Activated CD8-positive, alpha-beta memory T cell treated with anti-CD3 and anti-CD28 coated beads, Interleukin-2, amount 50 U/mL, for 48 hours (primary cell): ENCODE measurements at places on chromosomes 1 and 21.

GRCh38 chr1:110548381-110548780, 29.4 kb upstream of the KCNA10 start:
- DNase-seq, result no peak

GRCh38 chr1:117612517-117613248, 6.8 kb downstream of the TENT5C start:
- DNase-seq, result peak; percentile 39

- peak; percentile 85 for DNase-seq
Observed at GRCh38 chr1:150149271-150150132, at the start of gene PLEKHO1. TSS of gene PLEKHO1 (plus strand) at chr1:150149916. CDS start at chr1:150150258, 342 bp downstream.

DNA sequence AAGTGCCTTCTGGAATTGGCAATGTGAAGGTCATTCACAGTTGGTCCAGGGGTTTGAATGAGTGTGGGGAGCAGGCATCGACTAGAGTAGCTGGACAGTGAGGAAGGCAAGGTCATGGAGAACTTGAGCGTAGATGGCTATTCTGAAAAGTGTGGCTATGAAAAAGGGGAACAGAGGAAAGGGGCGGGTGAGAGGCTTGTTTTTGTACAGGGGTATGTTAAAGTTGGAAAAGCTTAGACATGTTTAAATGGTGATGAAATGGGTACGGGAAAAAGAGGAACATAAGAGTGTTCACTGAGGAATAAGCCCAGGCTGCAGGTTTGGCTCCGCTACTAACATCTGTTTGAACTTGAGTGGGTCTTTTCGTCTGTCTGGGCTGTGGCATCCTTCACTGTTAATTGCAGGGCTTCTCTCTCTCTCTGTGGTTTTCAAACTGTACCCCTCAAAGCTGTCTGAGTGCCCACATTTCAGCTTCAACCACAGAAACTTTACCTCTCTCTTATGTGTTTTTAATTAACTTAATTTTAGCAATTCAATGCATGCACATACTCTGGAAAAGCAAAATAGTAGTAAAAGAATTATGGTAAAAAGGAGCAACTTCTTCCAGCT, 70.8 kb upstream of the COA6 start:
- DNase-seq, result no peak

DNA sequence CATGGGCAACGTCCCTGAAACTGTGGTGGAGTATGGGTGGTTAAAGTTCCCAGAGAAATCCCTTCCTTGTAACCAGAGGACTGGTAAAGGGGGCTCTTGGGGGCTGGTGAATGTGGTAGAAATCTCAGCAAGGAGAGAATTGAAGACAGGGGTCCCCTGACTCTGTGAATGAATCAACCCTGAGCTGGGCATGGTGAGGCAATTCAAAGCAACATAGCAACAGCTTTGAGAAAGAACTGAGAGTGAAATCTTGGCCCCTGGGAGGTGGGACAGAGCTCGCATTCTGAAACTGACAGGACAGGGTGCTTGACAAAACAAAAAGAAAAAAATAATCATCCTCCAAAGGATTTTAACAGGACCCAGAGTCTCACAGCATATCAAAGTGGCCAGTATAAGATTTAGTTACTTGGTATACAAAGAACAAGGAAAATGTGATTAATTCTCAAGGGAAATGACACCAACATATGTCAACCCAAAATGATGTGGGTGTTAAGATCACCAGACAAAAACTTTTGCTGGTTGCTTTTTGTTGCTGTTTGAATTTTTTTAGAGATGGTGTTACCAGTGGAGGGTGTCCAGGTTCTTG, 11.7 kb upstream of the SUMO3 start:
- no peak for DNase-seq

- no peak for DNase-seq
Observed at GRCh38 chr21:42731264-42732032, 78.0 kb downstream of the PDE9A start.

- DNase-seq, result no peak
Observed at GRCh38 chr1:46133181-46133658, 791 bp upstream of the PIK3R3 start.

DNA sequence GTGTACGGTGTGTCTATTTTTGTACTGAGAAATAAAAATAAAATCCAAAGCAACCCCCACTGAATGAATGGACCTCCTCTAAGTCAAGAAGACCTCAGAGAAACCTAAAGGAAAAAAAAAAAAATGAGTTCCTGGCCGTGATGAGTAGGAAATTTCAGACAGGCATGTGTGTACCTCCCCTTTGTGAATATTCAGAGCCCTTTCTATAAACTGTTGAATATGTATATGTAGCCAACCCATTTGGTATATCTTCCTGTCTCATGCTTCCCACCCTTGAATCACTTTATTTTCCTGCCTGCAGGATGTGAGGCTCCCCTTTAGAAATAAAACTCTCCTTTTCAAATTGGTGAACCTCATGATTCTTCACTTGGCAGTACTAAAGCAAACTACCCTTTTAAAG, 887.8 kb upstream of the NCAM2 start:
- DNase-seq, result no peak

DNA sequence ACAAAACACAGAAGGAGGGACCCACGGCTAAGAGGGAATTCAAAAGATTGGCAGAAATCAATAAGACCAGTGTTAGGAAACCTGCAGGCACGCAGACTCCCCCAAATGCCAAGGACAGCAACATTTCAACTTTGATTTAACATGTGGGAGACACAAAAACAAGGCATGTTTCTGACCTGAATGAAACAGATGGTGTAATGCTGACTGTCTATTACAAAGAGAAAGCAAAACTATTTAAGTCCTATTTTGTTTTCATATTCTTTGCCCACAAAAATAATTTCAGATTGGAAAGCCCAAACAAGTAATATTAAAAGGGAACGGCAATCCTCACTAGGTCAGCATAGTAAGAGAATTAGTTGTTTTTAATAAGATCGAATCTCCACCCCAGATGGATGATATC, 107.9 kb downstream of the S1PR1 start:
- no peak for DNase-seq

- no peak for DNase-seq
Observed at GRCh38 chr1:244651956-244652622, 837 bp upstream of the DESI2 start.

DNA sequence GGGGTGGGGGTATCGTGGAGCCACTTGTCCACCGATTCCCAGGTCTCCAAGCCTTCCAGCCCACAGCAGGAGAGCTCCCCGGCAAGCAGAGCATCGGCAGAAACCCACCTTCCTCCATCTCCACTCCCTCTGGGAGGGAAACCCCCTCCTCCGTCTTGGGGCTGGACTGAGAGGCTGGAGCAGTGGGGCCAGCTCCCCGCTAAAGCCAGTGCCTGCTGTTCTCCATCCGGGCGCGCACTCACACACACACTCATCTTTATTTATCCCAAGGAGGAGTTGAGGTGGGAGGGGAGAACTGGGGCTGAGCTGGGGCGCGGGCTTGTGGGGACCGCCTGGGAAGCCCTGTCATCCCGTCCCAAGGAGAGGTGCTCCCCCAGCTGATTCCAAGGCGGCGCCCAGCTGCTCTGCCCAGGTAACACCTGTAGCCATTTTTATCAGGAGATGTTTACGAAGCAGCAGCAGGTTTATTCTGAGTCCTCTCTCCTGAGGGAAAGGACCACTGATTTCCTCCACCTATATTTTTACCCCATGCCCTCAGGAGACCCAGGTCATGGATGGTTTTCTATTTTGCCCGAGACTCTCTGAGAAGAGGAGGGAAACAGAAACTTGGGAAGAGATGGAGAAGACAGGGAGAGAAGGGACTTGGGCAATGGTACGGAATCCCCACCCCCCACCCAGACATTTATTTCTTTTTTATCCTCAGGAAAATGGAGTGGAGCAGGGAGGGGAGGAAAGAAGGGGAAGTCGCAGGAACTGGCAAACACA, 2.1 kb downstream of the KCNN3 start:
- no peak for DNase-seq

DNA sequence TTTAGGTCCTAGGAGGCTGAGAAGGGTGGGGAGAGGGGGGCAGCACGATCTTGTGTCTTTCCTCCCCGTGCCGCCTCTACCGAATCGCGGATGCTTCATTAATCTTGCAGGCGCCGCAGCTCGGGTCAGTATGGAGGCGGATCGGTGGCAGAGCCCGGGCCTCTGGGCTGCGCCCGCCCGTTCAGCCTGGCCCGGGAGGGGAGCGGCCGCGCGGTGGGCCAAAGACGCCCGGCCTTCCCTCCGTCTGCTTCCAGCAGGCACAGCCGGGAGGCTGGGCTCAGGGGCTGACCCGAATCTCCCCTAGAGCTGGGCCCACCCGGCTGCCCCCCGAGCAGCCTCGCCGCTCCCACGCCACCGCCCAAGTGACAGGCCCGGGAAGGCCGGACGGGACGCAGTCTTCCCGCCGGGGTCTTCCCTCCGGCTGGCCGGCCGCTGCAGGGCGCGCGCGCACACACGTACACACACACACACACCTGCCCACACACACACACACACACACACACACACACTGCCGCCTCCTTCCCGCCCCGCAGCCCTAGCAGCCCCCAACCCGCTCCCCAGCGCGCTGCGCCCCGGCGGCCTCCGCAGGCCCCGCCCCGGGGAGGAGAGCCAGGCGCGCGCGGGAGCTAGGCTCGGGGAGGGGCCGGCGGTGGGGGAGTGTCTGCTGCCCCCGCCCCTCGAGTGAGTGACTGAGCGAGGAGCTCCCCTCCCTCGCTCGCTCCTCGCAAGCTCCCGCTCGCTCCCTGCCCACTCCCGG, at the start of gene C1orf21:
Gene C1orf21 (plus strand): TSS at position 718 of the 757 bp plus-strand sequence. CDS start 90,481 bp downstream, outside the sequence.
- peak; percentile 86 for DNase-seq

DNA sequence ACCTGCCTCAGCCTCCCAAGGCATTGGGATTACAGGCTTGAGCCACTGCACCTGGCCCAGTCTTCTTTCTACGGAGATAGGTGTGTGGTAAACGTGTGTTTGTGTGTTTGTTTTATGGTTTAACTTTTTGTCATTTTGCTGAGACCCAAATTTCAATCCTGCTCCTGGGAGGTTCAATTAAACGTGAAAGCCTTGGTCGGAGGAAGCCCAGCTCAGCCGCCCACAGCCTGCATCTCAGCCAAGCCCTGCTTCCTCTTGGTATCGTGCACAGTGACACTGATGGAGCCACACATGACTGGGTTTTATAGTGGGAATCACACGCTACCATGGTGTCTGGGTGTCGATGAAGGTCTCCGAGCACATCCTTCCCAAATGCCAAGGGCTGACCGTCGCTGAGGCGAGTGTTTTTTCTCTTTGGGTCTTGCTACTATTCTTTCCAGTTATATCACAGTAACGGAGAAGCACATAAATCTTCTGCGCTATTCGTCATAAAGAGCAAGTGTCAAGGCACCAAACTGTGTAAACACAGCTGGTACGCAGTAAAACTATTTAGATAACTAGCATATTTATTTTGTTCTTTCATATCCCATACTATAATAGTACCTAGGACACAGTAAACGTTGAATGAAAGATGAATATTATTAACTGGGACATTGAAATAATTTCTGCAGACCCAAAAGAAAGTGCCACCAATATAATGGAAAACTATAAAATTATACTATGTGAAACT, 39.3 kb downstream of the HLCS start:
- no peak for DNase-seq

DNA sequence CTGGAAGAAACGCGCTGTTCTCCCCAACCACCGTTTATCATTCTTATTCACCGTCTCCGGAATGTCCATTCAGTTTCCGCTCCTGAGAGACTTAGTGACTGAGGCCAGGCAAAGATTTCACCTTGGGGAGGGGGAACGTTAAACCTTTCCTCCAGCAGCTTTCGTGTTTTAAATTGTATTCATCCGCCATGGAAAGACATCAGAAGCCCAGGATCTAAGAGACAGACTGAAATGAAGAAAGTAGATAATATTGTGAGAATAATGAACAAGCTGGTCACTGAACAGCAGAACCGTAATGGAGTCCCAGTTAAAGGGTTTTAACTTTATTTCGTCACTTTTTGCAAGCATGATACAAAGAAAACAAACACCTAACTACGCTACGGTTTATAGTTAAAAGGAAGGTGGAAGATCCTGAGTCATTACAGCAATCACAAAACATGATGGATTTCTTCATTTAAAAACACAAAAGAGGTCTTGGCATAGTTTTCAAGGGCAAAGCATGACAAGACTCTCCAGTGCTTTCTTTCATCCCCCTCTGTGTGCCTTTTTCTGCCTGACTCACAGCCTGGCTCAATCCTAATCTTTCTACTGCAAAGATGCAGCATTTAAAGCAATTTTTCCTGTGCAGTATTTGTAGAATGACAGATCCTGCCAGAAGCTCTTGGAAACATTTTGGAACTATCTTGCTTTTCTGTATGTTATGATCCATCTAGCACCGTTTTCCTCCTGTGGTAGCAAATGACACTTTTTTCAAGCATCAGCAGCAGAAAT, 722 bp upstream of the SLC19A2 start:
- no peak for DNase-seq

GRCh38 chr1:203673550-203674411, 47.1 kb downstream of the ATP2B4 start:
- peak; percentile 70 for DNase-seq

DNA sequence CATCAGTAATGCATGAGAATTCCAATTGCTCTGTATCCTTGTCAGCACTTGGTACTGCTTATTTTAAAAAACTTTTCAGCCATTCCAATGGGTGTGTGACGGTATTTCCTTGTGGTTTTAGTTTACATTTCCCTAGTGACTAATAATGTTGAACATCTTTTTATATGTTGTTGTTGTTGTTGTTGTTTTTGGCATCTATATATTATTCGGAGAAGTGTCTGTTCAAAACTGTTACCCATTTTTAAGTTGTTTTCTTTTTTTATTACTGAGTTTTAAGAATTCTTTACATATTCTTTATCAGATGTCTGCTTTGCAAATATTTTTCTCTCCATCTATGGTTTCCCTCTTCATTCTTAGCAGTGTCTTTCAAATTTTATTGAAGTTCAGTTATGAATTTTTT, 231.1 kb upstream of the POU3F1 start:
- DNase-seq, result no peak

DNA sequence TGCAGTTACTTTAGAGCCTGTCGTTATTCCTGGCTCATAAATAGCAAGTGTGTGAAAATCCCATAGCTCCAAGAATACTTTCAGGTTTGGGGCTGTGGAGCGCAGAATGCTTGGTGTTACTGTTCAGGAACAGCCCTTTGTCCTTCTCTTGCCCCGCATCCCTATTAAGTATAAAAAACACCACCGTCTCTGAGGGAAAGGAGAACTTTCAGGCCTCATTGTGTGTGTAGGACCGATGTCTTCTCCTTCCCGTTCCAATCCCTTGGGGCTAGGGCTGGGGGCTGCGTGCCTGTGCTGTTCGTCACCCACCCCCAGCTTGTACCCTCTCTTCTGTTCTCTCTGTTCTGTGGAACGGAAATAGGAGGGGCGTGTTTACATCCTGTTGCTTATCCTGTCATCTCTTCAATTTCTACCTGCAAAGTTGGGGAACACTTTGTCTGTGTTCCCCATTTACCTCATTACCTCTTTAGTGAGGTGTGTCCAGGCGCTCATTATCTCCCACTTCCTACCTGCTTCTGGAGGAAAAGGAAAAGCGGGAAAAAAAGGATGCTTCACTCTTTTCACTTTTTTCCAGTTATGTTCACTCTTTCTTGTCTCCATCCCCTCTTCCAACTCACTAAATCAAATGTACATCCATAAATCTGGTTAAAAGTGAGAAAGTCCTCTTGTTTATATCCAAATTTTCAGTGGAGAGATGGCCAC, 788 bp upstream of the TXNIP start:
- DNase-seq, result peak; percentile 76
